ENCODE measurements at places on chromosomes 4 and X.

- DNase-seq: no peak
These were observed 112.9 kb upstream of the VCX start for GRCh38 chrX:7730071-7730470.

GRCh38 chrX:55919367-55920221, 202.0 kb downstream of the RRAGB start:
- DNase-seq: no peak

- DNase-seq: no peak
These were observed 14.6 kb downstream of the PLP1 start for GRCh38 chrX:103791228-103791627.

DNA sequence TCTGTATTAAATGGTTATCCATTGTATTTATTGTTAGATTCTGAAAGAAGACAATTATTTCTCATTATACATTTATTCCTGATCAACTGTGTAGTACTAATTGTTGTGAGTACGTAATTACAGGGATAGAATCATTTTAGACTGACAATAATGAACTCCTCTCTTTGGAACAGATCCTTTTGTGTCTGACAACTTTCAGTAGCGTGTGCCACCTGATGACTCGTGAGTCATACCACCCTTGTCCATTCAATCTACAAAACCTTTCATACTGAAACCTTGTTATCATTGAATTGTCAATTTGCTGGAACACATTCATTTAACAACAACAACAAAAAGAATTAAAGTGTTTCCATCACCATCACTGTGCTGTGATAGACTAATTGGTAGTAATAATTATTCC, 602.7 kb upstream of the PCDH7 start:
- DNase-seq: no peak

DNA sequence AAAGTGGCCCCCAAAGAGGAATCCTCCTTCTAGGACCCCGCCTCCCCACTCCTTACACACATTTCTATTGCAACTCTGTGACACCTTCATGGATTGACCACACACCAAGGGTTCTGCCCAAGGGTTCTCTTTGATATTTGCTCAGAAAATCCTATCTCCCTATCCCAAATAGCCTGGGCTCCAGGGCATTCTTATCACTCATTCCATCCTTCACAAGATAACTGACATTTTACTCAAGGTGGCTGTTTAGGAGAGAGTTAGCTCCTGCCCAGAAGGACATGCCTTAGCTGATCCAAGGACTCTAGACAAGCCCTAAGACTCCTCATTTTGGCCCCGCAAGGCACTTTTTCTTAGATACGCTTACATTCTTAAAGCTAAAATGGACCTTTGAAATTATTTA, 47.4 kb downstream of the ATXN3L start:
- no peak for DNase-seq

DNA sequence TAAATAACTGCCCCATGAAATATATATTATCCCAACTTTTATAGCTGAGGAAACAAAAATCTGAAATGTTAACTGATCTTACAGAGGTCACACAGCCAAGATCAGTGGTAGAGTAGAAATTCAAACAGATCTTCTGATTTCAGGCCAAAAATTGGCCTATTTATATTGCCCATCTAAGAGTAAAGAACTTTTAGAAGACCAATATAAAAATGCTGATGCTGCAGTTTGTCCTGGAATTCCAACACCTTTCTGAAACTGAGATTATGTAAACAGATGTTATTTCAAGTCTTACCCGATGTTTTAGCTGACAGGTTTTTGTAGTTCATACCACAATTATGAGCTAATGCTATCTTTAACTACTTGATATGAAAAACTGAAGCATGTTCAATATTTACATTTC, 51.1 kb downstream of the SPANXN3 start:
- no peak for DNase-seq

DNA sequence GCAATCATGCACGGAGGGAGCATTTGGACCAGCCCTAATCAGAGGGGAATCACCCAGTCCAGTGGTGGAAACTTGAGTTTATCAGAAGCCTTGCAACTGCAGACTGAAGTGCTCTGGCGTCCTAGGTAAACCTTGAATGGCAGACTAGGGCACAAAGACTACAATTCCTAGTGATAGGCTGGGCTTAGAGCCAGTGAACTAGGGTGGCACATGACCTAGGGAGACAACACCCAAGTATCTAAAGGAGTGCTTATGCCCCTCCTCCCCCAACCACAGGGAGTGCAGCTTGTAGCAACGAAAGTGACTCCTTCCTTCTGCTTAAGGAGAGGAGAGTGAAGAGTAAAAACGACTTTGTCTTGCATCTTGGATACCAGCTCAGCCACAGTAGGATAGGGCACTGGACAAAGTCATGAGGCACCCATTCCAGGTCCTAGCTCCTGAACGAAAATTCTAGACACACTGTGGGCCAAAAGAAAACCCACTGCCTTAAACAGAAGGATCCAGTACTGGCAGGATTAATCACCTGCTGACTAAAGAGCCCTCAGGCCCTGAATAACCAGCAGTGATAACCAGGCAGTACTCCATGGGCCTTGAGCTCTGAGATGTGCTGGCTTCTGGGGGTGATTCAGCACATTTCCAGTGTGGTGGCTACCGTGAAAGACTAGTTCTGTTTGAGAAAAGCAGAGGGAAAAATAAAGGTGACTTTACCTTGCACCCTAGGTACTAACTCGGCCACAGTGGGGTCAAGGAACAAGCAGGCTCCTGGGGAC, 58.7 kb upstream of the STARD8 start:
- no peak for DNase-seq

DNA sequence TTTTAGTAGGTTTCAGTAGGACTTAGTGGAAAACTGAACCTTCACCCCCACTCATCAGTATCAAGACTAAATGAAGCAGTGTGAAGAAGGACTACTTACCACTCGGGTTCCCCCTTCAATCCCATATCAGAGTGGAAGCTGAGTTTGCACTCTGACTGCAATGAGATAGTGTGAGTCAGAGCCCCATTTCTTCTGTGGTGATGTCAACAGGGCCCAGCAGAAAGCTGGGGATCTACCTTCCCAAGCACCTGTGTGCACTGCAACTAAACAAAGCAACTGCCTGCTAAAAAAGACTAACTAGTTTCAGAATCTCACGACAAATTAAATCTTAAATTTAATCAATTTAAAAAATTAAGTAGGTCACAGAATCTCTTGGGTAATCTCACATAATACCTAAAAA, 1837.0 kb upstream of the PCDH7 start:
- no peak for DNase-seq

- DNase-seq: no peak
These were observed 66.0 kb downstream of the ATG4A start for GRCh38 chrX:108157628-108158027.

- DNase-seq: no peak
These were observed 8.3 kb upstream of the HAND2 start for GRCh38 chr4:173538148-173538908.

DNA sequence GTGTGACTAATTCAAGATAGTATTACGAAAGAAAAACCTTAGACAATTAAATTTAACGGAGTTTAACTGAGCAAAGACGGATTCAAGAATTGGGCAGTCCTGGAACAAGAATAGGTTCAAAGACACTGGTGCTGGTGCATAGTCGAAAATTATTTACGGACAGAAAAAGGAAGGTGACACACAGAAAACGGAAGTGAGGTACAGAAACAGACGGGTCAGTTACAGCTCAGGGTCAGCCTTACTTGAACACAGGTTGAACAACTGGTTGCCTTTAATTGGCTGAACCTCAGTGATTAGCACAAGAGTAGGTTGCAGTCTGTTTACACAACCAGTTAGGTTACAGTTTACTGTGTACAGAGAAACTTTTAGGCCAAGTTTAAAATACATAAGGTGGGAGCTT, 31.5 kb downstream of the KLHL8 start:
- DNase-seq: no peak

- no peak for DNase-seq
These were observed 28.7 kb downstream of the RAB28 start for GRCh38 chr4:13455411-13455810.
